Activated CD4-positive, alpha-beta T cell treated with anti-CD3 and anti-CD28 coated beads, Interleukin-2, amount 50 U/mL, for 16 hours (primary cell): ENCODE measurements at places on chromosomes 7 and 10.

DNA sequence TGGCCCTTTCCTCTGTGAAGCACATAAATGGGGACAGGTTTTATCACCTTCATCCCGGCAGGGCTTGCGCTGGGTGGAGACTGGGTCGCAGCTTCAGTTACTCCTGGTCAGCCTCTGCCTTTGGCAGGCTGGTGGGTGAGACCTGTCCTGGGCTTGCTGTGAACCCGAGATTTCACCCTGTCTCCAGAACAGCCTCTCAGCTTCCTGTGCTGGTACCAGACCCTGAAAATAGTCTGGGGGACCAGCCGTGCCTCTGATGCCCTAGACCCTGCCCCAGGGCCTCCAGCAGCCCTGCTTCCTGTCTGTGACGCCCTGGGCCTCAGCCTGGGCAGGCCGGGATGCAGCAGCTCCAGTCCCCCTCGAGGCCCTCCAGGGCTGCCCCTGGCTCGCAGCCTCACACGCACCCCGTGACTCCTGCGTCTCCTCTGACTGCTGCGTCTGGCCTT is 13.2 kb upstream of the PWWP2B start:
- no peak for DNase-seq

DNA sequence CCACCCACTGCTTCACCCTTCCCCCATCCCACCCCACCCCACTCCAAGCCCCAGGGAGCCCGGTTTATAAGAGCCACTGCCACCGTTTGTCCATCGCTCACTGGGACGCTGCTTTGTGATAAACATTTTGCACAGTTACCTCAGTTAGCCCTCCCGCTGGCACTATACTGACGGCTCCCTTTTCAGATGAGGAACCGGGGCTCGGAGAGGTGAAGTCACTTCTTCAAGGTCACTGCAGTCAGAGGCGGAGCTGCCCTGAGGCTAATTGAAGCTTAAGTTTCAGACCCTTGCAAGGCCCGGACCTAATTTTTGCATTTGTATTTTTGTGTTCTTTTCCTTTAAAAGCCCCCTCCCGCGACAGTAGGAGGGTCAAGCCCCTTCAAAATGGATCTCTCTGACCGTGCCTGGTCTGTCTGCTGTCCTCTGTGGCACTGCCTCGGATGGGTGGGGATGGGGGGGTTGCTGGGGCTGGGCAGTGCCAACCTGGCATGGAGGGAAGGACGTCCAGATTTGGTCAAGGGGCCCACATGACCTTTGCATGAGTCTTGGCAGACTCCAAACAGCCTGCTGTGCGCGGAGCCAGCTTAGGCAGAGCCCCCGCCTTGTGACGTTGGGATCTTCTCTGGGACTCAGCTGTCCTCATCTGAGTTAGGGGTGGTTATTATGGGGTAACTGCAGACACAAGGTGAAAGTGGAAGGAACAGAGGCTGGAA is 17.7 kb upstream of the NODAL start:
- no peak for DNase-seq

- no peak for DNase-seq
These were observed 267.5 kb downstream of the SNX13 start for GRCh38 chr7:17672783-17673182.

DNA sequence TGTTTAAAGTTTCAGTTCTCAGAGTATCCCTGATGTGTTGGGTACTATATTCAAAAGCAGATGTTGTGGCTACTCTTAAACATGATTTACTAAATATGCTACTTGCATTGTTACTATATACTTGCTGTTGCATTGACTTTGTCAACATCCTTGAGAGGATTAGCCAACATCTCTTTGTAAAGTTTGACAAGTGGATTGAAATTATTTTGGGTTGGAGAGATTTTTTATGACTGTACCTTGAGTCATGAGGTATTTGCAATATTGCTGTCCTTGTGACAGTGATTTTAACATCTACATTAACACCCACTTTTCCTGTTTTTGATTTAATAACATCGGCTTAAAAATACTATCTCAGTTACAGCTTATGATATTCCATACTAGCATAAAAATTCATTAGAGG is 31.9 kb downstream of the MRC1 start:
- DNase-seq = no peak

DNA sequence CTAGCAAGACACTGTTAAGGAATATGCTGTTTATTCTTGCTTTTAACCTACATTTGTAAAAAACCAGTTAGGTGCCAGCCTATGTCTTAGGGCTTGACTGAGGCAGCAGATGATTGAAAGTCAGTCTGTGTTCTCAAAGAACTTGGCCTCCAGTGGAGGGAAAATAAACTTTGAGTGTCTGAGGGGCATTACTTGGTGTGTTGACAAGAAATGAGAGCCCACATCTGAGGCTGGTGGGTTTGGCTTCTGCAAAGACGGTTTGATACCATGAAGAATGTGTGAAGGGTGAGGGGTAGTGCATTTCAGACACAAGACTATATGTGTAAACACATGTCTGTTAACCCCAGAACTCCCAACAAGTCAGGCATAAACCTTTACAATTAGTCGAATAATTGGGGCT is 28.5 kb downstream of the CCSER2 start:
- no peak for DNase-seq
